Uterus (tissue), 4 donors: ENCODE measurements at places on chromosomes 3 and 15.

DNA sequence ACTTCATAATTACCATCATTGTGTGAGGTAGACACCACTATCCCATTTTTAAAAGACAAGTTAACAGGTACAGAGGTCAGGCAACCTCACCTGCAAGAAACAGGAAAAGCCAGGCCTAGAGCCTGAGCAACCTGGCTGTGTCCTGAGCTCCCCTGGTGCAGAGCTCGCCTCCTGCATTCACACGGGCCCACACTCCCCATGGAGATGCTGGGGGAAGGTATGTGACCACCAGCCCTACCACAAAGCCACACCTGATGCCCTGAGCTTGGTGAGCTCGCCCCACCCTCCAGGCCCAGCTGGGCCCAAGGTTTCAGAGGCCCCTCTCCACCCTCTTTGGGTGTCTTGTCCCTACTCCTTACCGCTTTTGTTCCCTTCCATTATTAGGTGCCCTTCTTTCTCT is 1.2 kb upstream of the EFCAB12 start:
- DNase-seq: no peak

DNA sequence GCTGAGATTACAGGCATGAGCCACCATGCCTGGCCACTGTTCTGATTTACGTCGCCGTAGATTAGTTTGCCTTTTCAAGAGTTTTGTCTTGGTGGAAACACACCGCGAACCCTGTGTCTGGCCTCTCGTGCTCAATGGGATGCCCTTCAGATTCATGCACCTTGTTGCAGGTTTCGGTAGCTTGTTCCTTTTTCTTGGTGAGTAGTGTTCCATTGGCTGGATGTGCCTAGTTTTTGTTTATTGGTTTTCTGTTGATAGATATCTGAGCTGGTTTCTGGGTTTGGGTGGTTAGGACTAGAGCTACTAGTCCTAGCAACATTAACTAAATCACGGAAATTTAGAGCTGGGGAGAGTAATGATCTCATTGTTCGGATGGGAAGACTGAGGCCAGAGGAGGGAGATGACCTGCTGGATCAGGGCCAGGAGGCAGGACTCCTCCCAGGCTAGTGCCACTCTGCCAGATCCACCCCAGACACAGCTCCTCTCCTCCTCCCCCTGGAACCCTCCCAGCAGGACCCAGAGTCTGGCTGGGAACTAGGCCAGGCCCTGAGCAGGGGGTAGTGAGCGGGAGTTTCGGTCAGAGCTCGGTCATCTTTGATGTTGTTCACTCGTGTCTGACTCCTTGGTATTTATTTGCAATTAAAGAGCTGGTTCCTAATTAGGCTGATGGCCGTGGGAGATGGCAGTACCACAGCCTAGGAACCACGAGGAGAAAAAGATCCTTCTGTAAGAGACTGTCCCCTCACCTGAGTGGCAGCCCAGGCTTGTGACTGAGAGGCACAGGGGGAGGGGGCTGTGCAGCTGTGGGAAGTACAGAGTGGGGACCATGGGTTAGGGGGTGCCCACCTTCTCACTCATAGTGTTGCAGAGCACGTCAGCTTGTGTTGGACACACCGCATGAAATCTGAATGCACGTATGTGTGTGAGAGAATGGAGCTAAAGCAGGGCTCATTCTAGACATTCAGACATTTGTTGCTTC is 73.4 kb downstream of the SMAD6 start:
- DNase-seq: peak; percentile 58

GRCh38 chr3:190692256-190692655 is 170.2 kb downstream of the GMNC start:
- DNase-seq: no peak

- DNase-seq: peak; percentile 27
Observed at GRCh38 chr3:174439331-174440252, 419.5 kb upstream of the NAALADL2 start.

DNA sequence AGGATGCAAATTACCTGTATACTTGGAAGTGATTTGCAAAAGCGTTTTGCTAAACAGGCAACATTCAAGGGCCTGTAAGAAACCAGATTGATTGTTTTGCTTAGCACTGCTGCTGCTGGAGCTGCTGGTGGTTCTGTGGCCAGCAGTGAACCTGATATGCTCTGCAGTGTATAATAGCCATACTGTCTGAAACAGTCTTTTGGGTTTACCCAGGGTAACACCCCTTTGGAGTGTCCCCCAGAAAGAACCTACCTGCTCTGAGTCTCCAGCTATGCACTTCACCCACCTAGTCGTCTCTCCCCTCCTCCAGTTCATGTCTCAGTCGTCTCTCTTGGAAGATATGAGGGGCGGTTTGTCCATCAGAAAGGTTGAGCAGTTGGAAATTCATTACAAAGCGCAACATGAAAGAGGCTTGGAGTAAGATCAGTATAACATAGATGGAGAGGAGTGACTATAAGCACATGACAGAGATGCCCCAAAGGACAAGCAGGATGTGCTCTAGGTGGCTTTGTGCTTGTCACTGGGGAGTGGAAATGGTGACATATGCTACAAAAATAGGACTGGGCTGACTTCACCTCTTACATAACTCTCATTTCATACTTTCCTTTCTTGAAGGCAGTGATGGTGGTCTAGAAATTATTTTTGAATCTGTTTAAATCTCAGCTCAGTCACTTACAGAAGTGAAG is 3.8 kb downstream of the MKRN2 start:
- DNase-seq: no peak

DNA sequence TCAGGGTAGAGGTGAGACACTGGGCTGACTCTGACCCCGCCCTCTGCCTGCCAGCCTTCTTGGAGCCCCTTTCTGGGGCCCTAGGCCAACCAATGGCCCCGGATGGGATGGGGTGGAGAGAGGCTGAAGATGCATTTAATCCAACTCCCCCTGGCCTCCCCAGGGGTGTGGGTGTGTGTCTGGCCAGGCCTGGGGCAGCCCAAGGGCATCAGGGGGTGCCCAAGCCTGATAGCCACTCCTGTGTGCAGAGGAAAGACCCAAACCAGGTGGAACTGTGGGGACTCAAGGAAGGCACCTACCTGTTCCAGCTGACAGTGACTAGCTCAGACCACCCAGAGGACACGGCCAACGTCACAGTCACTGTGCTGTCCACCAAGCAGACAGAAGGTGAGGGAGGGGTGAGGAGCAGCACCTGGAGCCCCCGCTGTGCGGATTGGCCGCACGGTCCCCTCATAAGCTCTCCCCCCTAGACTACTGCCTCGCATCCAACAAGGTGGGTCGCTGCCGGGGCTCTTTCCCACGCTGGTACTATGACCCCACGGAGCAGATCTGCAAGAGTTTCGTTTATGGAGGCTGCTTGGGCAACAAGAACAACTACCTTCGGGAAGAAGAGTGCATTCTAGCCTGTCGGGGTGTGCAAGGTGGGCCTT is 9.5 kb downstream of the SPINT1 start:
- no peak for DNase-seq

- no peak for DNase-seq
Observed at GRCh38 chr15:35505809-35506208, 40.2 kb downstream of the DPH6 start.

GRCh38 chr3:29827756-29828155 is 546.9 kb downstream of the RBMS3 start:
- no peak for DNase-seq

DNA sequence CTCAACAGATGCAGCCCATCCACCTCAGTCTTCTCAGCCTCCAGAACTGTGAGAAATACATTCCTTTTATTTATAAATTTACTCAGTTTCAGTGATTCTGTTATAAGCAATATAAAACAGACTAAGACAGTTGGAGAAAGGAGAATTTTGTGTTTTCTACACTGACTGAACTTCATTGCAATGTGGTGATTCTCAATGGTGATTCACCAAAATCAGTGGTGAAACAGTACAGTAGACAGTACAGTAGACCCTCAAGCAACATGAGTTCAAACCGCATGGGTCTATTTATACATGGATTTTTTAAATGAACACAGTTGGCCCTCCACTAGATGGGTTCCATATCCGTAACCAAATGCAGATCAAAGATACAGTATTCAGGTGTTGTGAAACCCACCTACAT is 403.1 kb upstream of the TGFBR2 start:
- DNase-seq: no peak

DNA sequence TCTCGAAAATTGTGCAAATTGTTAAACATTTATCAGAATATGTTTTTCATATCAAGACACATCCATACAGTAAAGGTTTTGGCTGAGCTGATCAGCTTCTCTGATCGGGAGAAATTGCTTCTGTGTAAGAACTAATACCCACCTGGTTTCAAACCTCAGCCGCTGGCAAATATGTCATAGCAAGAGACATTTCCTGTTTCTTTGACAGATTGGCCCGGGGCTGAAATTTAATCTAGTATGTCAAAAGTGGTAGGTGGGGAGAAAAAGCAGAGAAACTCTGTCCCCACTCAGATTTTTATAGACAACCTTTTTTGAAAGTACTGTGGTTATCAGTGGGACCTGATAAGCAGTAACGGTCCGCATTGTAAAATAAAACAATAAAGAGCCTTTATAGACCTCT is 88.8 kb upstream of the SLC24A5 start:
- DNase-seq: no peak

- no peak for DNase-seq
Observed at GRCh38 chr3:137988152-137988551, 21.8 kb upstream of the CLDN18 start.

GRCh38 chr15:70569091-70569713 is 194.2 kb downstream of the UACA start:
- no peak for DNase-seq

GRCh38 chr15:38535491-38536200 is 29.0 kb downstream of the RASGRP1 start:
- no peak for DNase-seq

DNA sequence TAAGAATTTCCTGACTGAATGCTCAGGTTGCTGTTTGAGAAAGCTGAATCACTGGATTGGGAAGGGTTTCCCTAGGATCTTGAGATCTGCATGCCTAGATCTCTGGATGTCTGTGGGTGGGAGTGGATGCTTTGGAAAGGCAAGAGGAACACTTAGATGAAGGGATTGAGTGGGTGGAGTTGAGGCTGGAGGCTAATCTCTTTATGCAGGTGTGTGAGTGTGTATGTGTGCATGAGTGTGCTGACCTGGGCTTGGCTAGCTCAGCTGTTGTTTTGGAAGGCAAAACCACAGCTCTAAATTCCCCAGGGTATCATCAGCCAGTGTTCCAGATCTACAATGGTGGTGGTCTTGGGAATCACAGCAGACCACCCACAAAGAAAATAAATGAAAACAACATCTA is 60.5 kb downstream of the CLDN1 start:
- no peak for DNase-seq
